BE2C (cell line): ENCODE measurements at places on chromosomes 5 and 9.

DNA sequence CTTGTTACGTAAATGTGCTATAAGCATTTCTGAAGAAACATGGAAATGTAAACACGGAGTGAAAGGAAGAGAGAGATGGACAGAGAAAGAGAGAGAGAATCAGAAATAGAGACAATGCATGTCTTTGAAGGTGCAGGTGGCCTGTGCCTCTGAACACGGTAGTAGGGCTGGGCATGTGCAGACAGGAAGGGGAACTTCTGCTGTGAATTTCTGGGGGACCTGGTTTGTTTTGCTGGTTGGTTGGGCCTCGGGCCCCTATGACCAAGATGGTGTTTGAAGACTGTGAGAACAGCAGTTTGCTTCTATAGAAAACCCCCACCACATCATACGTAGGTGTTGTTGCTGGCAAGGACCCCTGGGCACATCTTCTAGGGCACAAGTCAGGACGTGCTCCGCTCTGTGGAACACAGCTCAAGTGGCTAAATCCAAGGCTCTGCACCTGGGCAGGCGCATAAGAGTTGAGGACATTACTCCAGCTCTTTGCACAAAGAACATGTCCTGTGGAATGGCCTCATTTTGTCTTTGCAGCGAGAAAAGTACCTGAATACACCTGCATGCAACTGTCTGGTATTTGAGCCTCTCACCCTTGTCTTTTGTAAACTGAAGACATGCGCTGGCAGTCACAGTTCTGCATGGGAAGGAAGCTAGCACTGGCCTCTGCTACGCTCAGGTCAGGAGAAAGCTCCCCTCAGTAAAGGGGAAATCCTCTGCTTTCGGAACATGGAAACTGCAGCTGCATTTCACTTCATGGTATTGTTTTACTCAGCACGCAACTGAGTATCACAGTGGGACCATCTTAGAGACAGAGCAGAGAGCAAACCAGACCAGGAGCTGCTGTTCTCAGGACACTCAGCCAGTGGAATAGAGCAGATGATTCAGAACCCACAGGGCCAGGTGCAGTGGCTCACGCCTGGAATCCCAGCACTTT lies 2.7 kb downstream of the OR2V2 start:
- DNase-seq, result no peak

- no peak for DNase-seq
These were observed 44.9 kb upstream of the STXBP1 start for GRCh38 chr9:127567035-127567729.

GRCh38 chr5:73312146-73312871 lies 136.3 kb downstream of the FOXD1 start:
- no peak for DNase-seq

DNA sequence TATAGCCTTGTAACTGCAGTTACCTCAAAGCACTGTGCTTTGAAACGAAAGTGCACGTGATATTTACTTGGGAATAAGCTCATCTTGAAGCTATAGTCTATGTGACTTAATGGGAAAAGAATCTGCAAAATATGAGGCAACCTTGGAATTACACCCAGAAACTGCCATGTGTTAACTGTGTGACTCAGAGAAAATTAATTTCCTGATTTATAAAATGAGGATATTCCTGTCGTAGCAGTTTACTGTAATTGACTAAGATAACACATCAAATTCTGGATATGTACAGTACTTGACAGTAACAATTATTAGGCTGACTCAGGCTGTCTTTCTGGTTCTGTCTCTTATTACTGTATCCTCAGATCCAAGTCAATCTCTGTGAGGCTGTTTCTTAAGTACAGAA lies 1079.9 kb upstream of the ACO1 start:
- no peak for DNase-seq

DNA sequence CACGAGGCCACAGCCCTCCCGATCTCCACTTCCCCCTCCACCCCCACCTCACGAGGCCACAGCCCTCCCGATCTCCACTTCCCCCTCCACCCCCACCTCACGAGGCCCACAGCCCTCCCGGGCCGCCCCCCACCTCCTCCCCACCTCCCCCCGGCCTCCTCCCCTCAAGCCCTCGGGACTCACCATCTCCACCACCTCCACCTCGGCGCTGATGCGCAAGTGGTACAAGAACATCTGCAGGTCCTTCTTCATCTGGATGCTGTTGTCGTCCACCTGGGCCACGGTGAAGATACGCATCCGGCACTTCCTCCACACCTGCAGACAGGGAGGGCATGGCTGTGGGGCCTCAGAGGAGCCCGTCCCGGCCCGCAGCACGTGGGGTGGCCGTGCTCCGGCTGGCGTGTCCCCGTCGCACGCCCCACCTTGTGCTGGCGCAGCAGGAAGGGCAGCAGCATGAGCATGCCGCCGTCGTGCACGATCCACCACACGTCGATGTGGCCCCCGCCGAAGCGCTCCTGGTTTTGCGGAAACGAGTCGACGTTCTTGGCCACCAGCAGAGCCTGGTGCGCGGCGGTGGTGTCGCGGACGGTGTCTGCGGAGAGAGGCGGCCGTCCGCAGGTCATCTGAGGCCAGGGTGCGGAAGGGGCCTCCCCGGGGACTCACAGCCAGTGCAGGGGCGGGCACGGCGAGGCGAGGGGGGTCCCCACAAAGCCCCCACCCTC lies 48.0 kb downstream of the SLC12A7 start:
- DNase-seq, result no peak

DNA sequence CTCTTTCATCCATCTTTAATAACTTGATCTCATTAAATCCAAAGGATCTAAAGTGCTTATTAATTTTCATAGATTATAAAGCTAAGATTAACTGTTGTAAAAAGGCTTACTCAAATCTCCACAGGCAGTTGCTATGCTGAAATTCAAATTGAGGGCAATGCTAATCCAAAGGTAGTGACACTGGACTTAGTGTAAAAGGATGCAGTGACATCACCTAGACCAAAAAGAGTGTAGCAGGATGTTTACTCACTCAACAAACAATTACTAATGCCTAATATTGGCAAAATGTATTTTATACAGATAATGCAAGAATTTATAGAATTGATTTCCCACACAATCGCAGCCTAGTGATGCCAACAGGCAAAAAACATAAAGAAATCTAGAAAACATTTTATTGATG lies 756.2 kb downstream of the CDH9 start:
- DNase-seq, result no peak

DNA sequence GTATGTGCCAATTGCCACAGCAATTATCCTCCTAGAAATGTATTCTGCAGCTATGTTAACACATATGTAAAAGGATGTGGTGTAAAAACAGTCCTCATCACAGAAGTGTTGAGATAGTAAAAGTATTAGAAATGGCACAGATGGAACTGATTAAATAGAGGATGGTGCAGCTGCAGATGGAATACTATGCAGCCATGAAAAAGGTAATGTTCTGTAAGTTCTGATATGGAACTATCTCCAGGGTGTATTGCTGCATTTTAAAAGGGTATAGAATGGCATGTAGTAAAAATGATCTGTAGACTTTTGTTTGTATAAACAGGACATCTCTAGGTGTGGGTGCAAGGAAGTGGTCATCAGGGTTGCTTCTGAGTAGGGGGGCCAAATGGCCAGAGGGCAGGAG lies 63.0 kb upstream of the PHYKPL start:
- DNase-seq, result no peak

GRCh38 chr5:154755361-154756008 lies at the start of gene LARP1:
Gene LARP1 (plus strand): TSS chr5:154755377. CDS start chr5:154755758, 381 bp downstream.
- DNase-seq, result peak; percentile 68

- DNase-seq, result no peak
These were observed 91.4 kb downstream of the C9orf152 start for GRCh38 chr9:110116543-110116885.

GRCh38 chr5:142239394-142240159 lies 85.2 kb downstream of the SPRY4 start:
- no peak for DNase-seq

DNA sequence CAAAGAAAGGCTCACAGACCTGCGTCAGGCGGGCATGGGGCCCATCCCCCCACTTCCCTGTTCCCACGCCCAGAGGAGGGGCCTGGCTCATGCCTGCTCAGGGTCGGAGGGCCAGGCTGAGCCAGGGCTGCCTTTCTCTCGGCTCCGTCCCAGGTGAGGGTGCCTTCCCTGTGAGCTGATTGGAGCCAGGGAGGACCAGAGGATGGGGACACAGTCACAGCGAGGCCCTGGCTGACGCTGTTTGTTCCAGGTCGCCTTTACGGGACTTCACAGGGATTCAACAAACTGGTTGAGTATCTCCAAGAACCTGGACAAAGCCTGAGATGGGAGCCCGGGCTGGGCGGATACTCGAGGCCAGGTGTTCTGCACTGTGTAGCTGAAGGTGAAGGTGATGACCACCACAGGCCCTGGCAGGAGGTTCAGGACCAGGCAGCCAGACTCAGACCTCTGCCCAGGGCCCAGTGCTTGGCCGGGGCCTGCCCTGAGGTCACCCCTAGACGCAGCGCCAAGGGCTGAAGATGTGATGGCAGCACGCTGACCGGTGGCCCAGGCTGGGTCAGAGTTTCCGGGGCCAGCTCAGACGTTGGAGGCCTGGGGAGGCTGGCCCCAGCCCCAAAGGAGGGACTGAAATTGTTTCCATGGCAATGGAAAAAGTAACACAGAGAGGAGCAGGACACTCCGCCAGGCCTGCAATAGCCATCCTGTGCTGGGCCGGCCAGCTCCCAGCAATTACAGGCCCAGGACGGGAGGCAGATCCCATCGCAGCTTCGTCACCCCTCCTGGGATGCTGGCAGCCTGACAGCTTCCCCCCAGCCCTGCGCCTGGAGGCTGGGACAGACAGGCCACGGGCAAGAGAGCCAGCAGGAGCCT lies 65.3 kb upstream of the ADAMTS2 start:
- DNase-seq, result peak; percentile 70
